ENCODE measurements at places on chromosomes 2 and 18. TPM values are rescaled to one million over a fixed set of nuclear protein-coding genes. Genes with fewer than 3 reads are reported as not detected.

- H3K4me1 ChIP-seq = peaks cover 59% of the 10 kb centered on the region
- DNase-seq = no peak
- H3K4me3 ChIP-seq = peak overlapping the region; percentile 95
- no peaks in the 10 kb centered on the region for H3K36me3 ChIP-seq
Measured at GRCh38 chr18:9708434-9709303, 568 bp downstream of the RAB31 start.

GRCh38 chr2:159125858-159126257, 157.4 kb downstream of the TANC1 start:
- no peaks in the 10 kb centered on the region for H3K27me3 ChIP-seq
- peak overlapping the region; percentile 57 for H3K27ac ChIP-seq
- H3K4me1 ChIP-seq = peaks cover 41% of the 10 kb centered on the region
- H3K4me3 ChIP-seq = no peak overlapping the region

- H3K4me1 ChIP-seq = no peaks in the 10 kb centered on the region
- H3K36me3 ChIP-seq = no peaks in the 10 kb centered on the region
- H3K27me3 ChIP-seq = no peaks in the 10 kb centered on the region
- no peak overlapping the region for H3K27ac ChIP-seq
- no peak overlapping the region for H3K4me3 ChIP-seq
- no peak for DNase-seq
Measured at GRCh38 chr2:169077674-169078240, 8.4 kb downstream of the DHRS9 start.

DNA sequence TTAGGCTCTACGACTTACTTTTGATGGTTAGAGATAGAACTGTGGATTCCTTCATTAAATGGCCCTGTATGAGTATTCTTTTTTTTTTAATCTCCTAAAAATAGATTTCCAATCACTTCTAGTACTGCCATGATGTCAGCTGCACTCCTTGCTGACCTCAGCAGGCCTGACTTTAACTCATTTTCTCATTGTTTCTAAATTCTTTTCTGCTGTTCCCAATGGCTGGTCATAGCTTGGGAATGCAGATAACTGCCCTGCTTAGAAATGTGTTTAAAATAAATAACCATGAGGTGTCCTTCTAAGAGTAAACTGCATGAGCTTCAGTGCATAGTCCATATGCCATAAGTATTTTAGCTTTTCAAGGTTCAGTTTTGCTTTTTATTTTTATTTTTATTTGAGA, 15.7 kb downstream of the CCDC85A start:
- H3K27ac ChIP-seq = no peak overlapping the region
- H3K4me1 ChIP-seq = no peaks in the 10 kb centered on the region
- no peaks in the 10 kb centered on the region for H3K36me3 ChIP-seq
- no peak for DNase-seq

DNA sequence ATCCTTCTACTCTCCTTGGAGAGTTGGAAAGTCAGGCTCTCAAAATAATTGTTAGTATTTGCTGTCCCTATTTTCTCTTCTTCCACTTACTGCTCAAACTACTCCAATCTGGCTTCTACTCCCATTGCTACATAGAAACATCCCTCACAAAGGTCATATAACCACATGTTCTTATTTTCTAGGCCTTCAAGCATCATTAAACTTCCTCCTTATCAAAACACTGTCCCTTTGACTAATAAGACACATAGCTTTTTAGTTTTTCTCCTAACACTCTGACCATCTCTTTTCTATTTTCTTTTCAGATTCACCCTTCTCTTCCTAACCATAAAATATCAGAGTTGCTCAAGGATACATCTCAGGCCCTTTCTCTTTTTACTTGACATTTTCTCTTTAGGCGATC, 148.3 kb downstream of the MBD2 start:
- H3K27me3 ChIP-seq = no peaks in the 10 kb centered on the region
- H3K27ac ChIP-seq = no peak overlapping the region
- H3K36me3 ChIP-seq = no peaks in the 10 kb centered on the region
- H3K4me1 ChIP-seq = no peaks in the 10 kb centered on the region
- DNase-seq = no peak

ARHGEF4 gene
- total RNA-seq = 116 TPM

SDC1 gene
- total RNA-seq = 184 TPM

SOWAHC gene
- total RNA-seq = 25.5 TPM

Measured in vagina (tissue), 2 donors.